ENCODE measurements at places on chromosomes 6 and 20.

DNA sequence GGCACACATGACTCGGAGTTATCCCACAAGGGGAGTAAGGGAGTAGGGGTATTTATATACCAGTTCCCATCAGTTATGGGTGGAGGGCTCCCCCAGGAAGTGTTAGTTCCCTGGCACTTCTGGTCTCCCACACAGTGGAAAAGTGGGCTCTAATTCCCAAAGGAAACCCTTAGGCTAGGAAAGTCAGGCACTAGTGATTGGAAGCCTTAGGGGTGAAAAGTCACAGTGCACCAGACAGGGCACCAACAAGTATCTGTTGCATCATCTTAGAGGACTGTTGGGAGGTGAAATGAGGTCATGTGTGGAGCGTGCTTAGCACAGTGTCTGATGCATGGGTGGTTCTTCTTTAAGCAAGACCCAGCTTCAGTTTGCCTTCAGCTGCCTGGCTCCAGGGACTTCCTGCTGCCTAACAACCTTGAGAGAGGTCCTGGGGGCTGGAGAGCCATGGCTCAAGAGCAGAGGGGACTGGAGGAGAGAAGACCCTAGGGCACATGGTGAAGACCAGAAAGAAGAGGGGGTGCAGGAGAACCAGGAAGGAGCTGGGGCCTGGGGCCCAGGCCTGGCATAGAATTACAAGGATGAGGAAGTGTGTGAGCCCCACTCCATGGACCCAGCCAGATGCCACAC, 7.5 kb upstream of the FOXP4 start:
- peaks cover 21% of the 10 kb centered on the region for H3K27me3 ChIP-seq
- H3K4me3 ChIP-seq, result no peak overlapping the region
- peaks cover 6% of the 10 kb centered on the region for H3K4me1 ChIP-seq

GRCh38 chr6:912871-913835, 220.2 kb upstream of the EXOC2 start:
- H3K27me3 ChIP-seq, result peaks cover 16% of the 10 kb centered on the region
- H3K4me3 ChIP-seq, result no peak overlapping the region
- no peak for DNase-seq
- H3K27ac ChIP-seq, result no peak overlapping the region

DNA sequence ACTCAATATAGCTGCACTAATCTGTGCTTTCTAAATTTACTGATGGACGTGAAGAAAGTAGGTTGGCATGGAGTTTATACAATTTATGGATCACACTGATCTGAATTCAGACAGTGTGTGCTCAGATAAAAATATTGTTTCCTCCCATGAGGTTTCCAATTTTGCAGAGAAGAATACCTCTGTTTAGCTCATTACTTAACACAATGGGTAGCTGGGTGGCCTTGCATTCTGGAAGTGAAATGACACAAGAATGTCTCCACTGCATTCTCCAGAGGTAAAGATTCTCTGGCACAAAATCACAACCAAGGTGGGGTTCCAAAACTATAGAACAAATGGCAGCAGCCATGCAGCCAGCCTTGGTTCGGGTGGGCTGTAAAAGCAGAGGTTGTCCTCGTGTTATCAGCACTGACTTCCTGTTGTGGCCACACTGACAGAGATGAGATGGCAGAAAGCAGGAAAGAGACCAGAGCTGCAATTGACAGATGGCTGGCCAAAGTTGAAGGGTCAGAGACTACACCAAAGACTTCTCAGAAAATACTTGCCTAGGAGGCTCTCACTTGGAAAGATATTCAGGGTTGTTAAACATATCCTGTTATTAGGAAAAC, 50.2 kb downstream of the HDAC2 start:
- H3K27me3 ChIP-seq, result peaks cover under 1% of the 10 kb centered on the region
- H3K4me3 ChIP-seq, result no peak overlapping the region
- peak; percentile 24 for DNase-seq
- H3K27ac ChIP-seq, result no peak overlapping the region
- H3K4me1 ChIP-seq, result peaks cover 9% of the 10 kb centered on the region

- peak overlapping the region; percentile 76 for H3K27ac ChIP-seq
- H3K27me3 ChIP-seq, result no peaks in the 10 kb centered on the region
- H3K36me3 ChIP-seq, result peaks cover 30% of the 10 kb centered on the region
Observed at GRCh38 chr6:106516616-106517015, 112.7 kb downstream of the RTN4IP1 start.

- no peak overlapping the region for H3K27ac ChIP-seq
- no peak overlapping the region for H3K4me3 ChIP-seq
- no peak for DNase-seq
- H3K4me1 ChIP-seq, result no peaks in the 10 kb centered on the region
- H3K27me3 ChIP-seq, result peaks cover 11% of the 10 kb centered on the region
Observed at GRCh38 chr20:10359621-10360040, 74.4 kb downstream of the MKKS start.

DNA sequence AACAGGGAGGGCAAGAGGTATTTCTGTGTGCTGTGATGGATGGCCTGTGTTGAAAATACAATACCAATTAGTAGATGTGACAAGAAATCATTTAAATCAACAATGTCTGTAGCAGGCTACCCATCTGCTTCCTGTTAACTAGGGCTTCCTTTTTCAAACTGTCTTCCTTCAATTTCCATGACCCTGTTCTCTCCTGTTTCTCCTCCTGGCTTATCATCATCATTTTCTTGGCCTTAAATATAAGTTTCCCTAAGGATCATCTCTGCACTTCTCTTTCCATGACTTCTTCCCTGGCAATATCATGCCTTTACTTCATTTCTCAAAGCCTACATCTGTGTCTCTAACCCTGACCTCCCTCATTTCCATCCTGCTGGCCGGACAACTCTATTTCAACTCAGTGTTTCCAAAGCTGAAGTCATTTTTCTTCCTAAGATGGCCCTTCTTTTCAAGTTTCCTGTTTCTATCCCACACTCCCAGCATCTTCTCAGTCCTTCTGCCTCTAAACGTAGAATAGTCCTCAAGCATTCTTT, 18.2 kb downstream of the ZC2HC1B start:
- no peak overlapping the region for H3K4me3 ChIP-seq
- no peak for DNase-seq
- H3K27ac ChIP-seq, result no peak overlapping the region
- H3K36me3 ChIP-seq, result no peaks in the 10 kb centered on the region
- H3K4me1 ChIP-seq, result no peaks in the 10 kb centered on the region
- no peaks in the 10 kb centered on the region for H3K27me3 ChIP-seq

GRCh38 chr20:31670371-31671228, 32.9 kb downstream of the COX4I2 start:
- no peak overlapping the region for H3K4me3 ChIP-seq
- no peaks in the 10 kb centered on the region for H3K27me3 ChIP-seq
- H3K4me1 ChIP-seq, result peaks cover 76% of the 10 kb centered on the region
- DNase-seq, result no peak
- peaks cover 86% of the 10 kb centered on the region for H3K36me3 ChIP-seq

DNA sequence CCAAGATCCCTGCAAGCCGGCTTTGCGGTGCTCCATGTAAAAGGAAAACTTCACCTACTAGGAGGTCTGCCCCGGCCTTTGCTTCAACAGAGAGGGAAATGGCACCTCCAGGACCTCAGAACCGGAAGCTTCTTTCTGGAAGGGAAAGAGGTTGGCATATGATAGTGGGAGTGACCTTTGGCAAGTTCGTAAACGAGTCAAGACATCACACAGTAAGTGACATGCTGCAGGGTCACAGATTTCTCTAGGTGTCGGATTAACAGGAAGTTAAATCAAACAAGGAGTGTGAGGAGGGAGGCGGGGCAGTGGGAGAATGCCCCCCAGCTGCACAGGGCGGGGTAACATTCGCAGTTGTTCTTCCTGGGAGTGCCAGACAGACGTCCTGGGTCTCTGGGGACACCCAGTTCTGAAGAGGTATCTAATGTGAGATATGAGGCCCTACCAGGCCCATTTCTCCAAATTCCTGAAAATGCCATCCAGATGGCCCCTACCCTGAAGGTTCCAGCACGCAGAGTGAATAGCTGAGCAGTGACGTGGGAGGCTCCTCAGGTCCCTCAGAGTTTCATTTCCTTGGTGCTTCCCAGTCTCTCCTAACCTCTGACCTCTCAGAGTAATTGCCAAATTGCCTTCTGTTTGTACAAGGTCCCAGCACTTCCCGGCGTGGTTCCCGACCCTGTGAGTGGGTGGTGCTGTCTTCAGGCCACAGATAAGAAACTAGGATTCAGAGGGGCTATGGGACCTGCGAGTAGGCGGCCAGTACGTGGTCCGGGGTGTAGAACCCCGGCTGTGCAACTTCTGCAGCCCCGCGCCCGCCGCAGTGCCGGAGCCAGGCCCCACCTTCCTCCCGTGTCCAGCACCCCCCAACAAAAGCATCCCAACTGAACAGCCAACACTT, 1.9 kb downstream of the RRBP1 start:
- H3K4me3 ChIP-seq, result peak overlapping the region; percentile 76
- H3K4me1 ChIP-seq, result peaks cover 28% of the 10 kb centered on the region
- H3K27ac ChIP-seq, result peak overlapping the region; percentile 49
- DNase-seq, result peak; percentile 10
- peaks cover 16% of the 10 kb centered on the region for H3K27me3 ChIP-seq

GRCh38 chr20:25541676-25542075, 43.7 kb downstream of the NINL start:
- no peak for DNase-seq
- H3K4me1 ChIP-seq, result no peaks in the 10 kb centered on the region
- no peaks in the 10 kb centered on the region for H3K36me3 ChIP-seq
- H3K4me3 ChIP-seq, result no peak overlapping the region
- no peaks in the 10 kb centered on the region for H3K27me3 ChIP-seq

- no peak for DNase-seq
- no peak overlapping the region for H3K27ac ChIP-seq
- H3K36me3 ChIP-seq, result no peaks in the 10 kb centered on the region
- H3K4me1 ChIP-seq, result no peaks in the 10 kb centered on the region
- H3K27me3 ChIP-seq, result peaks cover 6% of the 10 kb centered on the region
Observed at GRCh38 chr6:98724537-98724936, 109.8 kb upstream of the POU3F2 start.

DNA sequence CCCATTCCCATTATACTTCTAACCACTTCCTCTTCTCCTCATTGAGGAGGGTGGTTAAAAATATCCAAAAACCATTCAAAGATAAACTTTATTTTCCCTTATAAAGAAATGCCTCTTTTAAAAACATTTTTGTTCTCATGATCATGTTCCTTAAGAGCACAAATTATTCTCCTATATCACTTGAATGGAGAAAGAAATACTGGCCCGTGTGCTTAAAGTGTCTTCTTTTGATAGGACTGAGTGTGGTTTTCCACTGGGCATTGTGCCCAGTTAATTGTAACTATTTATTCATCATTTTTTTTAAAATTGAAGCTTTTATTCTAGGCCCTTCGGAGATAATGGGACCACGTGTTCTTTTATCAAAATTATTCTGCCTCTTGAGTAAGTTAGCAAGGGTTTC, 871.5 kb downstream of the QKI start:
- H3K4me1 ChIP-seq, result no peaks in the 10 kb centered on the region
- no peak overlapping the region for H3K4me3 ChIP-seq
- H3K27me3 ChIP-seq, result no peaks in the 10 kb centered on the region
- no peaks in the 10 kb centered on the region for H3K36me3 ChIP-seq

DNA sequence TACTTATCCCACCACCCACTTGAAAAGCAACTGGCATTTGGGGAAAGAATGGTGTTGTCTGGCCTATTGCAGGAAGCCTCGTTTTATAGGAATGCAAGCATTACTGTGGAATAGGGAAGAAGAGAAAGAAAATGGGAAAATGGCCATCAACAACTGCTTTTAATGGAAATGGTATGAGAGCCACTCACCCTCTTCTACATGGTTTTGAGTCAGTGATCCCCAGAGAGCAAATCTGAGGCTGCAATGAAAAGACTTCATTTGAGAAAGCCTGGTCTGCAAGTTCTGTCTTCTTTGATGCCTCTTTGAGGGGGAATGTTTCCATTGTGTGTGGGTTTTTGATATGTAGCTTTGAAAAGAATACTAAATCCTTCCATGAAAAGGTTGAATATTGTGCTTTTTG, 172.3 kb upstream of the HDDC2 start:
- DNase-seq, result no peak
- H3K4me3 ChIP-seq, result no peak overlapping the region
- no peaks in the 10 kb centered on the region for H3K36me3 ChIP-seq
- no peak overlapping the region for H3K27ac ChIP-seq
- H3K27me3 ChIP-seq, result peaks cover 5% of the 10 kb centered on the region

DNA sequence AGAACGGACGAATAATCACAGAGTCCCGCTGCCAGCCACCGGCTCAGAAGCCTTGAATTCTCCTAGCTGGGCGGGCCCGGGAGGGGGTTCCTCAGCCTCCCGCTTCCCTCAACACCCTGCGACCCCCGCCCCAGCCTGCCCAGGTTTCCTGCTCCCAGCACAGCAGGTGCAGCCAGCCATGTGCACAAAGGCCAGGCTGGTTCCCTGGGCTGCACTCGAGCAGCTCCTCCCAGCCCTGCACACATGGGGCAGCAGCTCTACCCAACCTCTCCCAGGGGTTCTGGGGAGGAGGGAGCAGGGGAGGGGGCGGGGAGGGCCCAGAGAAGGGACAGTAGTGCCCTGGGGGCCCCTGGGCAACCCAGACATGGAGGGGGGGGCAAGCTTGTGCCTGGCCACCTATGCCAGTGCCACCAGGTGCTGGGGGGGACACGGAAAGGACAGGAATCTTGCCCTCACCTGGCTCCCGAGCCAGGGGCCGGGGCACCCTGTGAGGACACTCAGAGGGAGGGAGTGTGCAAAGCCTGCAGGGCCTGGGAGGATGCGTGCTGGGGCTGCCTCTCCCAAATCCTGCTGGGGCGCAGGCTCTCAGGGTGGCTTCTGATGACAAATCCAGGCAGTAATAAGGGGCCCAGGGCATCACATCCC, 1.2 kb upstream of the NTSR1 start:
- peaks cover 6% of the 10 kb centered on the region for H3K4me1 ChIP-seq
- peaks cover 25% of the 10 kb centered on the region for H3K27me3 ChIP-seq

DNA sequence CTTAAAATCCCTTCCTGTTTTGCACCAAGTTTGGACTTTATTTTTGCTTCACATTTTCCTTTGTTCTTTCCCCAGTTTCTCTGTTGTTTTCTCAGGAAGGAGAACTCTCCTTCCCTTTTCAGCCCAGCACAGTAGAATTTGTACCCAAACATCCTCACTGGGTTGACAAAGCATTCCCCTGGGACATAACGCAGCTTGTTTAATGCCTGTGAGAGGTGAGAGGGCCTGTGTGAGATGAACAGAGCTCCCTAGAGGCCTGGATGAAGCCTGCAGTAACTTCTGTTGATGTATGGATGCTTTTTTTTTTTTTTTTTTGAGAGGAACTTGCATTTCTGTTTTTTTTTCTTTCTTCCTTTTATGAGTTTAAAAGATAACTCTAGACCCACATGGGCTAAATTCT, 104.9 kb upstream of the SLC22A23 start:
- H3K4me3 ChIP-seq, result no peak overlapping the region
- no peak for DNase-seq
- no peaks in the 10 kb centered on the region for H3K36me3 ChIP-seq
- H3K27ac ChIP-seq, result no peak overlapping the region
- peaks cover 4% of the 10 kb centered on the region for H3K27me3 ChIP-seq
- no peaks in the 10 kb centered on the region for H3K4me1 ChIP-seq

GRCh38 chr6:138026342-138026741, 80.9 kb downstream of the PERP start:
- no peak overlapping the region for H3K4me3 ChIP-seq
- no peaks in the 10 kb centered on the region for H3K36me3 ChIP-seq
- no peak for DNase-seq
- H3K27me3 ChIP-seq, result no peaks in the 10 kb centered on the region
